ENCODE measurements at places on chromosomes 3 and 15. TPM values are rescaled to one million over a fixed set of nuclear protein-coding genes. Genes with fewer than 3 reads are reported as not detected.
A peak's percentile ranks its signal among the peaks of the same experiment; 100 is the strongest.

GRCh38 chr15:40917585-40917984 is 11.6 kb upstream of the DLL4 start:
- DNase-seq: no peak

KCNMB3 gene
- total RNA-seq: 0.52 TPM

DNA sequence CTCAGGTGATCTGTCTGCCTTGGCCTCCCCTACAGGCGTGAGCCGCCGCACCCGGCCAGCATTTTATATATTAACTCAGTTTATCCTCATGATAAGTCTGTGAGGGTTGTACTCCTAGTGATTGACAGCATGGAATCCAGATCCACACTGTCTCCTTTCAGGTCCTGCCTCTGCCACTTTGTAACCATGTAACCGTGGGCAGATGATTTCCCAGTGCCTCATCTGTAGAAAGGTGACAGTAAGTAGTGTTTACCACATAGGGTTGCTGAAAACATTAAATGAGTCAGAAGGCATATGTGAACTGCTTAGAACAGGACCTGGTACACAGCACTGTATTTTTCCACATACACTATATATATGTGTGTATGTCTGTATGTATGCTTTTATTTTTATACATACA is 2.4 kb downstream of the FYTTD1 start:
- DNase-seq: peak; percentile 29

DNA sequence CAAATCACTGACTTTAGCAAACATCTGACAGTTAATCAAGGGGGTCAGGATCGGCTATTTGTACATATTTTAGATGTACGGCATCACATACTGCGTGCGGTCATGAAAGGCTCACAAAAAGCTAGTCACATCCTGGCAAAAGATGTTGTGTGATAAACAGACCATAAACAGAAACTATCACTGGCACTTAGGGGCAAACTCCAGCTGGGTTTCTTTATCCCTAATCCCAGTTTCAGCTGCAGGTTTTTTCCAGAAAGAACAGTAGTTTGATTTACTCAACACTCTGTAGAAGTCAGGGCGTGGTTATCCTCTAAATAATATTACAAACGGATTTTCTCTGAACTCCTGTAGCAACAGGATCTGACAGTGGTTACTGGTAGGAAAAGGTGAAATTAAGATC is 112.4 kb upstream of the BHLHE40 start:
- no peak for DNase-seq

DNA sequence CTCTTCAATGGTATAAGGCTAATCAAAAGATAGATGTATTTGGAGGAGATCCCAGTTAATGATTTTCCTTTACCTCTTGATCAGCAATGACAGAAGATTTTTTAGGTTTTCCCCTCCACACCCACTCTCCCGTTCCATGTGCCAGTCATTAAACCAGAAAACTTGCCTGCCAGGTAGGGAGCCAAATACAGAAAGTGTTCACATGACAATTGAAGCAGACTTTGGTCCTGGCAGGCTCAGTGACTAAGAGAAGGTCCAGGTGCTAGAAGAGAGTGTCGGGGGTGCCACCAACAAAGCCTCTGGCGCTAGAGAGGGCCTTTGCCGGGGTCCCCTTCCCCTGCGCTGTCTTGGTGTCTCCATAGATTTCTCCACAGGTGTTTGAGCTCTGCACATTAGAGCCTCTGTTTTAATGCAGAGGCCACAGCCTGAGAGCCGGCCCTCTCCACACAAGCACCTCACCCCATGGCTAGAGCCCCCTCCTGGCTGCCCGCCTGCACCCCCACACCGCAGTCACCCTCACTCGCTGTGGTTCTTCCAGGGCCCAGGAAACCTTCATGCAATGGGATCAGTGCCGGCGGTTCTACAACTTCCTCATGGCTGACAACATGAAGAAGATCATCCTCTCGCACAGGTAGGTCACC is 36.4 kb downstream of the RLBP1 start:
- no peak for DNase-seq

CD80 gene
- not detected for total RNA-seq

HTR3E gene
- total RNA-seq: not detected

GRCh38 chr15:96340598-96341512 is 10.4 kb downstream of the NR2F2 start:
- DNase-seq: no peak

GTPBP8 gene
- total RNA-seq: 48.9 TPM

- DNase-seq: peak; percentile 31
Observed at GRCh38 chr3:43286841-43287499, 630 bp downstream of the SNRK start.

DNA sequence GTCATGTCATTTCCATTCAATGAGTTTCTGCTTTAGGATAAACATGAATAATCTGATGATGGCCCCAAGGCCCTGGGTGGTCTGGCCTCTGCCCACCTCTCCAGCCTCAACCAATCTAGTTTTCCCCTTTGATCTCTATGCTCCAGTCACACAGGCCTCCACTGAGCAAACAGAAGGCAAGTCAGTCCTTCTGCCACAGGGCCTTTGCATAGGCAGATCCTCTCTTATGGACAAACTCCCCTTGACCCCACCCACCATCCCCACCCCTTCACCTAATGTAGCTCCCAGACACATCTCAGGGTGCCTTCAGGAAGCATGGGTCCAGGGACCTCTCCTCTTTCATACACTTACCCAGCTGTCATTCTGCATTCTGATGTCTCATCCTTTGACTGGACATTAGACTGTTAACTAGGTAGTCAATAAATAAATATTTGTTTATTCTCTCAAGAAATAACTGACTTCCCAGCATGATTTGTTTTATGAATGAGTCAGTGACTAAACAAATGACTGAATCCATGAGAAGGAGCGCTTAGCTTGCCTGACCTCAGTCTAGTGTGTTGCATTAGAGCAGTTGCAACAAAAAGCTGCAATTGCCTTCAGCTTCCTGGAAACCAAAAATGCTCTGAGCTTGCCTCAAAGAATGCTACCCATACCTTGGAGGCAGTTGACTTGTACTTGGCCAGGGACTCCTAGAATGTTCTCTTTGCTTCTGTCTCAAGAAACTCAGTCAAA is 386.6 kb upstream of the WNT5A start:
- DNase-seq: peak; percentile 62

DNA sequence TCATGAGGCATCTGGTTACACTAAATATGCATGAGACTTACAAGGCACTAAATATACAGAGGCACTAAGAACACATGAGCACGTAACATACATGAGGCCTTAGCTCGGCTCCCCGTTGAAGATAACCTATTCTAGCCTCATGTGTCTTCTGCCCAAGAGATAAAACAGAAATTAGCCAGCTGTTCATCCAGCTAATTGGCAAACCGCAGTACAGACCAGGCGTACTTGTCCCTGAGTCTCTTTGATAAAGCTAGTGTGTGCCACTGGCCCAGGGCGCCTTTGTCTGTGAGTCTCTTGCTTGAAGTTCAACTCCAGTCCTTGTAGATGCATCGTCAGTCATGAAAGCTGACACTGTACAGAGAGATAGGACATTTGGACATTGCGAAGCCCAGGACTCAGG is 121.9 kb upstream of the SPATA12 start:
- no peak for DNase-seq

GRCh38 chr3:146705225-146705624 is 100.1 kb upstream of the PLSCR5 start:
- DNase-seq: no peak

CASR gene
- not detected for total RNA-seq

DNA sequence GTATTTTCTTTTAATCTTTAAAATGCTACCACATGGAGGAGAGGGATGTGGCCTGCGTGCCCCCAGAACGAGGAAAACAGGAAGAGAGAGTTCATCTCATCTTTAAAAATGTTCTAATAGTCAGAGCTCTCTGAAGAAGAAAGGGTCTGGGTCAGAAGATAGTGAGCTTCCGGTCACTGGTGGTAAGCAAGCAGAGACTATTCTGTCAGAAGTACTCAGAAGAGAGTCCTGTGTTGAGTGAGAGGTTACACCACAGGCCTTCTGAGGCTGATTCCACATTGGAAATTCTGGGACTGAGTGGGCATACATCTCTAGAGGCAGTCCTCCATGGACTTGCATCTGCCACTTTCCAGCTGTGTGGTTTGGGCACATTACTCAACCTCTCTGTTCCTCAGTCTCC is 82.2 kb upstream of the SLC6A1 start:
- DNase-seq: no peak

GRCh38 chr3:4376499-4376898 is 73.3 kb downstream of the SETMAR start:
- peak; percentile 8 for DNase-seq

GRCh38 chr3:52121813-52122212 is 32.4 kb downstream of the POC1A start:
- DNase-seq: no peak

- no peak for DNase-seq
Observed at GRCh38 chr15:61447981-61448380, 218.9 kb upstream of the RORA start.

CELF6 gene
- not detected for total RNA-seq

BLM gene
- 7.7 TPM for total RNA-seq

DNA sequence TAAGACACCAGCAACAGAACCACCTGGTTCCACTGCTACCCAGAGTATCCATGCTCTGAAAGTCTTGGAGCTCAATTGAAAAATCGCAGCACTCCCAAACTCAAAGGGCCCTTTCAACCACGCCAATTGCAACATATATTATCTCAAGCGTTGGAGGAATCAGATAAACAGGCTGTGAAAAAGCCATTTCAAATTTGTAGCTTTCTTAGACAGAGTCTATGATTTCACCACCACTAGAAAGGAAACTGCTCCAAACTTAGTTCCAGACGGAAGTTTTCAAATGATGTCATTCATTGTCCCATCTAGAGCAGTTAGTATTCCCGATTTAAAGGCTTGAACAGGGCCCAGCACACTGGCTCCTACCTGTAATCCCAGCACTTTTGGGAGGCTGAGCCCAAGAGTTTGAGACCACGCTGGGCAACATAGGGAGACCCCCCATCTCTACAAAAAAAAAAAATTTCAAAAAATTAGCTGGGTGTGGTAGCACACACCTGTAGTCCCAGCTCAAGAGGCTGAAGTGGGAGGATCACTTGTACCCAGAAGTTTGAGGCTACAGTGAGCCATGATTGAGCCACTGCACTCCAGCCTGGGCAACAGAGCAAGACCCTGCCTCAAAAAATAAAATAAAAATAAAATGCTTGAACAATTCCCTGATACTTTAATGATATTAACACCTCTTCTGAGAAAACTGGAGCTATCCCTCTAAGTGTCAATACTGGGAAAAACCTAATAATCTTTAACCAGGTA is 16.8 kb downstream of the TNIK start:
- DNase-seq: no peak

GRCh38 chr3:102141096-102141927 is 292.0 kb downstream of the NFKBIZ start:
- peak; percentile 62 for DNase-seq

DNA sequence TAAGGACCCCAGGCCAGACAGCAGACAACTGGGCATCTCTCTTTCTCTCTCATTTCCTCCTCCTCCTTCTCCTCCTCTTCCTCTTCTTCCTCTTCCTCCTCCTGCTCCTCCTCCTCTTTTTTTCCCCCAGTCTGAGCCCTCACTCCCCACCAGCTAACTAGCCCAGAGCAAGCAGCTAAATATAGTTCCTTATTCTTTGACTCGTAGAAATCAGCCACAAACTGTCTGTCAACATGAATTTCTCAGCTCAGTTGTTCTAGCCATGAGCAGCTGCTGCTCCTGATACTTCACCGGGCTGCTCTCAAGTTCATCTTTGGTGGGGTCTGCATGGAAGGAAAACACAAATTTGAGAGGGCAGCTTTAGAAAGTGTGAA is 19.2 kb upstream of the LOXL1 start:
- DNase-seq: no peak

KLHL6 gene
- total RNA-seq: not detected

DNA sequence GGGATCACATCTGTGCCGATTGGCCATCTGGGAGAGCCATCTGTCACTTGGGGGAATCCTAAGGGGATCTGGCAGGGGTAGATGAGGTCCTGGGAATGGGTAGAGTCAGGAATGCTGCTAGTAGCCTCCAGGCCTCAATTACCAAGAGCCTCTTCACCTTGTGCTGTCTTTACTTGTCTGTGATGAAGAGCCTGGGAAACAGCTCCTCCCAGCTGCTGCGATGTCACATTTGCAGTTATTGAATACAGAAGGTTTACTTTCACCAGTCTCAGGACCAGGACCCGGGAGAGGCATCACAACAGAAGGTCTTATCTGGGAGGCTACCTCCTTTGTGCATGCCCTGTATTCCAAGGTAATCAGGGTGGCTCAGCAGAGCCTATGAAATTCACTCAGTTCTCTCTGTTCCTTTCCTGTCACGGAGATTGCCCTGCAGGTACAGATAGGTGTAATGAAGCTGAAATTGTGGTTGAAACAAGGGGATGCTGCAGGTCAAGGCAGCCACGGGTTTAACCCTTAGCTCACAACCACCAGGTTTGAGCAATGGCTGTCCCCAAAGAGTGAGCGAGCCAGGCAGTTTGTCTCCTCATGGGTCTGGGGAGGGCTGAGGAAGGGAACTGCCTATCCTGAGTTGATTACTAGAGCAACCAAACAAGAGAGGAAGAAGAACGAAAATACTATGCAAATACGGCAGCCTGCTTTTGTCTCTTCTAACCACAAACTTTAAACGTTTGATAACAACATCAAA is 298.9 kb upstream of the RORA start:
- no peak for DNase-seq

IGSF11 gene
- not detected for total RNA-seq

ACOX2 gene
- 18.5 TPM for total RNA-seq

GRCh38 chr15:87736891-87737389 is 519.6 kb downstream of the NTRK3 start:
- DNase-seq: peak; percentile 16

DNA sequence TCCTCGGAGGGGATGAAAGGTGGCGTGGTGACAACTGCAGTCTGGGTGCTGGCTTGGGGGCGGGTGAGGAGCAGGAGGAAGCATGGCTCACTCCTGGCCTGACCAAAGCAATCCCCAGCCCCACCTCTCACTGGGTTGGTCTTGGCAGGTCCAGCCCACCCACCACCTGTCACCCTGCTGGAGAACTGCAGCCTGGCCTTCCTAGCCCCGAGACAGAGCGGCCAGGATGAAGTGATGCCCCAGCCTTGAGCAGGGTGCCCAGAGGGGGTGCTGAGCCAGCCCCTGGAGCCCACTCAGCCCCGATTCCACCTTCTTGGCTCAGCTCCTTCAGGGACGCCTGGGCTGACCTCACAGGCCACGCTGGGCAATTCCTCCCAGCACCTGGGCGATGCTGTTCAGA is 89.9 kb downstream of the IQSEC1 start:
- DNase-seq: no peak

MED12L gene
- total RNA-seq: 0.15 TPM

SPTSSB gene
- total RNA-seq: not detected

DNA sequence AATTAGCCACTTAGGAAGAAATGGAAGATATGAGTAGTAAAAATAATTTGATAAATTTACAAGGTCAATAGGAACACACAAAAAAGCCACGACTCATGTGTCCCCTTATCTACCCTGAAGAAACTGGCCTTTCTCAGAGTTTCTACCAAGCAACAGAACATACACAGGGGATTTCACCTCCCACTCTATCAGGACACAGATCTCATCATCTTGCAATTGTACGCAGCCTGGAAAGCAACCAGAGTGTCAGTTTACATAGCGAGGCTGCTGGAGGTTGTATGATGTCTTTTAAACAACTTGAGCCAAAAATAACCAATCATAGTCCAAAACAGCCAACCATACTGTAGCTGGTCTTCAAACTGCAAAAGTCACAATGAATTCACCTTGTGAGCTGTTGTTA is 19.7 kb upstream of the LMOD3 start:
- no peak for DNase-seq

FETUB gene
- total RNA-seq: not detected
